Activated CD8-positive, alpha-beta memory T cell treated with anti-CD3 and anti-CD28 coated beads, Interleukin-2, amount 10 ng/mL, durations not matched to agents 7 days and 5 days (primary cell): ENCODE measurements at places on chromosomes 13 and 19. TPM values are rescaled to one million over a fixed set of nuclear protein-coding genes. Genes with fewer than 3 reads are reported as not detected.

KIR3DL2 gene
- 0.54 TPM for total RNA-seq

DNA sequence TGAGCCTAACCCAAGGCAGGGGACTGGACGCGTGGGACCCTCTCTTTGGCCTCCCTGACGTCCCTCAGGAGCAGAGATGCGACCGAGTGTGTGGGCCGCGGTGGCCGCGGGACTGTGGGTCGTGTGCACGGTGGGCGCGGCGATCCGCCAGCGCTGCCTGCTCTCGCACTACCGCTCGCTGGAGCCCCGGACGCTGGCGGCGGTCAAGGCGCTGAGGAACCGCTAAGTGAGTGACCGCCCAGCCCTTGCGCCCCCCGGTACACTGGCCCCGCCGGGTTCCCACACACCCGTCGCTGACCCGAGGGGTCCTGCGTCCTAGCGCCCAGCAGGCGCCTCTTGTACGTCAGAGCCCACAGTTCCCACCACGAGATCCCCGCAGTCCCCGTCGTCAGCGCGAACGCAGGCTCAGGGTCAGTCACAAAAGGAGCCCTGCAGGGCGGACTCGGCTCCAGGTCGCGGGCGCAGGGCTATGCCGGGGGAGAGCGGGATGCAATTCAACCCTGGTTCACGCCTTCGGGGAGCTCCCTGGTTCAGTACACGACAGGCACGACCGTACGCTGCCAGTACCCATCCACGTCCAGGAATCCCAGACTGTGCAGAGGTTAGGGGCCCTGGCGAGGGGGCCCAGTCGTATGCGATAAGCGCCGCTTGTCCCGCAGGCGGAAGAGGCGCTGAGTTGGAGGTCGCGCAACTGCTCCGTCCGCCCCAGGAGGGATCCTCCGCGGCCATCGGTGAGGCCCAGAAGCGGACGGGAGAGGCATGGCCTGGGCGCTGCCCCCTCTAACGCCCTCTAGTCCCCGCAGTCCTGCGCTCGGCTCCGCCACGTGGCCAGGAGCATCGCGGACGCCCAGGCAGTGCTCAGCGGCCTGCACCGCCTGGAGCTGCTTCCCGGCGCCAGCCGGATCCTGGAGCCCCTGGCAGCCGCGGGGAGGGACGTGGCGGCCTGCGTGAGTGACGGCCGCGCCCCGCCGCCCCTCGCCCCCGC is 3.6 kb upstream of the IFNL2 start:
- no peak overlapping the region for H3K4me3 ChIP-seq
- H3K27ac ChIP-seq: no peak overlapping the region
- H3K27me3 ChIP-seq: peaks cover 50% of the 10 kb centered on the region
- DNase-seq: no peak

- no peak overlapping the region for H3K4me3 ChIP-seq
- H3K27me3 ChIP-seq: no peaks in the 10 kb centered on the region
- no peak for DNase-seq
- H3K27ac ChIP-seq: no peak overlapping the region
These were observed 1146.2 kb upstream of the SPRY2 start for GRCh38 chr13:81487151-81487550.

- no peaks in the 10 kb centered on the region for H3K27me3 ChIP-seq
- H3K36me3 ChIP-seq: no peaks in the 10 kb centered on the region
- DNase-seq: no peak
- no peak overlapping the region for H3K4me3 ChIP-seq
- no peak overlapping the region for H3K27ac ChIP-seq
- H3K4me1 ChIP-seq: no peaks in the 10 kb centered on the region
These were observed 42.1 kb downstream of the RHPN2 start for GRCh38 chr19:33022472-33023116.

DNA sequence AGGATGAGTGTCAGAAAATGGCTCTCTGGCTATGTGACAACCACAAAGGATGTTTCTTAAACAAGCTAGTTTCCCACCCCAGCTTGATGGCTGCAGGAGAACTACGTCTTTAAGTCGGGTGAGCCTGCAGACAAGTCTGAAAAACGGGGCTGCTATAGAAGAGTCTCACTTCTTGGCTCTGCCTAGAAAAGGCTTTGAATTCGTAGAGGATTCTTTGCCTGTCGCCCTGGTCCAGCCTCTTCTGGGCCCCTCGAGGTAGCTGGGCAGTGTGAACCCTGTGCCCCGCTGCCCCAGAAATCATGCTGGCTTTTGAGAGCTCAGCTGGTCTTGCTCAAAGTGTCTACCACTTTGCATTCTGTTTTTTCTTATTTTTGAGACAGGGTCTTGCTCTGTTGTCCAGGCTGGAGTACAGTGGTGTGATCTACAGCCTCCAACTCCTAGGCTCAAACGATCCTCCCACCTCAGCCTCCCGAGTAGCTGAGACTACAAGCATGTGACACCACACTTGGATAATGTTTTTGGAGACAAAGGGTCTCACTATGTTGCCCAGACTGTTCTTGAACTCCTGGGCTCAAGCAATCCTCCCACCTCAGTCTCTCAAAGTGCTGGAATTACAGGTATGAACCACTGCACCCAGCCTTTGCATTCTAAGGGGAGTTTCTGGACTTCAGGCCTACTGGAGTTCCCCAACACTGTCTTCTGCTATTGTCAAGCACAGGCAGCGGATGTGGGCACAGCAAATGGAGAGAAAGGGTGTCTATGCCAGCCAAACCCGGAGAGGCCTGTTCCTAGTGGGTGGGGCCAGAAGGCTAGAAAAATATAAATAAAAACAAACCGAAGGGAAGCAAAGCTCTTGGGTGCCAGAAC is 6.5 kb downstream of the CEBPA start:
- H3K4me1 ChIP-seq: no peaks in the 10 kb centered on the region
- H3K4me3 ChIP-seq: no peak overlapping the region
- no peak for DNase-seq
- H3K36me3 ChIP-seq: no peaks in the 10 kb centered on the region
- H3K27me3 ChIP-seq: peaks cover 43% of the 10 kb centered on the region
